ENCODE measurements at places on chromosomes 7 and 10.

DNA sequence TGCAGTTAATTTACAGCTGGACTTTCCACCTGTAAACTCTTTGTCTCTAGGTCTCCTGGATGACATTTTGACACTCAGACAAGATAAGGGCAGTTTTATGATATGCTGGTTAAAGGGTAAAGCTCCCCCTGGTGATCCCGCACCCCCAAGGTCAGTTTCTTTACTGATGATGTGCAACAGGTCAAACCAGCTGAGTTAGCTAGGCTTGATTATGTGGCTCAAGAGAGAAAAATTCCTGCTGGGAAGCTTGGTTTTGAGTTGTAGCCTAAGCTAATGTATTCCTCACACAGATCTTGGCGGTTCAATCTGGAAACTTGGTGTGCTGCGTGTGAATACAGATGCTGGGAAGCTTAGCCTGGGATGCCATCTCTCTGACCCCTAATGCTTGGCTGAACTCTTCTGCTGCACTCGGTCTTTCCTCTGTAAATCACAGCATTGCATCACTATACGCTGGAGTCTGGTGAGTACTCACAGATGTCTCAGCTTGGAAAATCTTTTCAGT is 11.4 kb upstream of the AKR1D1 start:
- DNase-seq, result no peak

DNA sequence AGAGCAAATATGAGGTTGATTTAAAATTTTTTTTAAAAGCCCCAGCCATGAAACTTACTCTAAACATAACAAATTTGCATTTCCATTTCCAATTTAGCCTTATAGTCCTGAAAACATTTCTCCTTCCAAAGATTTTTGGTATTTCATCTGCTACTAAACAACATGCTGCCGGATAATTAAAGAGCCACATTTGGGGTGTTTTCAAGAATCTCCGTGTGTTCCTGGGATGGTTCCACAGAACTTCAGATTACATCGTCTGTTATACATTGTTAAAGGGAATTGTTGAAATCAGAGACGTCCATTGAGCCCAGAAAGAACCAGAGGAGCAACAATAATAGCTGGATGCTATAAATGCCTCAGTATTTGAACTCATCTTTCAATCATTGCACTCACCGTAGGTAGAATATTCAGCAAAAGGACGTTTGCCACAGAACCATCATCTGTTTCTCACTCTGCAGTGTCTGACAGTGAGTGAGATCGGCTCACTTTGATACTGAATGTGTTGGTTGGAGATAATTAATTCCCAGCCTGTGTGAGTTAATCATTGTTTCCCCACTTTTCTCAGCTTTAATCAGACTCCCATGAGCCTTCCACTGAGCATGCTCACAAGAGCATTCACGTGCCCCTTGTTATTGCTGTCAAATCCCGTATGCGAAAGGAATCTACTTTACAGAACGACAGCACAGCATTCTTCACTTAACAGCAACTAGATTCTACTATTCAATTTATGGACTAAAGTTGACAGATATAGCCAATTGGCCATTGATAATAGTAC is 128.4 kb upstream of the PALS2 start:
- no peak for DNase-seq

- no peak for DNase-seq
Observed at GRCh38 chr7:128403676-128404075, 6.1 kb downstream of the IMPDH1 start.

- no peak for DNase-seq
Observed at GRCh38 chr7:26584987-26585665, 279.3 kb downstream of the SKAP2 start.

- no peak for DNase-seq
Observed at GRCh38 chr7:116530107-116530820, 5.4 kb downstream of the CAV1 start.

GRCh38 chr10:132387764-132388210 is 9.2 kb upstream of the PWWP2B start:
- DNase-seq, result peak; percentile 61

GRCh38 chr7:41333511-41333910 is 369.4 kb downstream of the INHBA start:
- DNase-seq, result no peak

- DNase-seq, result no peak
Observed at GRCh38 chr7:130838738-130839137, 104.7 kb upstream of the KLF14 start.

DNA sequence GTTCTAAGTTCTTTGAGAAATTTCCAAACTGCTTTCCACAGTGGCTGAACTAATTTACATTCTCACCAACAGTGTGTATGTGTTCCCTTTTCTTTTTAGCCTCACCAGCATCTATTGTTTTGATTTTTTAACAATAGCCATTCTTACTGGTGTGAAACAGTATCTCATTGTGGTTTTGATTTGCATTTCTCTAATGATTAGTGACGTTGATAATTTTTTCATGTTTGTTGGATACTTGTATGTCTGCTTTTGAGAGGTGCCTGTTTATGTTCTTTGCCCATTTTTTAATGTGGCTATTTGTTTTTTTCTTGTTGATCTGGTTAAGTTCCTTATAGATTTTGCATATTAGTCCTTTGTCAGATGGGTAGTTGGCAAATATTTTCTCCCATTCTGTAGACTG is 191.4 kb downstream of the AGMO start:
- no peak for DNase-seq

DNA sequence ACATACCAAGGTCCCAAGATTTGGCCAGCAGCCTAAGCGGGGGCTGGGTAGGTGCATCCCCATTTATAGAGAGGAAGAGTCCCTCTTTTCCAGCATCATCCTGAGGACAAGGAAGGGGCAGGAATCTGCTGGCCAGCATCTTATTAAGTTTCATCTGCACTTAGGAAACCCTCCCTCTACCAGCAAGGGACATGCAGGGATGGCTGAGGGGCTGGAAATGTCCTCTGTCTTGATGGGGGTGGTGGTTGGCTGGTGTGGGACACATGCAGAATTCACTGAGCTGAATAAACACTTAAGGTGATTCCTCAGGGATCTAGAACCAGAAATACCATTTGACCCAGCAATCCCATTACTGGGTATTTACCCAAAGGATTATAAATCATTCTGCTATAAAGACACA is 42.1 kb downstream of the NOD1 start:
- no peak for DNase-seq

DNA sequence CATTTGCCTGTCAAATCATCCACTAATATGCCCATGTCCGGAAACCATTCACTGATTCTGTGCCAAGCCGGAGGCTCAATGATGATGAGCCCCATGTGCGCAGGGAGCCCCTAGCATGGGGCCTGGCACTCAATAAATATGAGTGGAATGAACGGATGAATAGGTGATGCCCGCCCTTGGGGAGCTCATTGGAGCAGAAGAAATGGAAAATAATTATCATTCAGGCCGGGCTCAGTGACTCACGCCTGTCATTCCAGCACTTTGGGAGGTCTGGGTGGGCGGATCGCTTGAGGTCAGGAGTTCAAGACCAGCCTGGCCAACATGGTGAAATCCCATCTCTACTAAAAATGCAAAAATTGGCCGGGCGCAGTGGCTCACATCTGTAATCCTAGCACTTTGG is 11.0 kb downstream of the RHBDD2 start:
- DNase-seq, result no peak

- DNase-seq, result no peak
Observed at GRCh38 chr7:156968183-156968582, 18.7 kb downstream of the NOM1 start.

DNA sequence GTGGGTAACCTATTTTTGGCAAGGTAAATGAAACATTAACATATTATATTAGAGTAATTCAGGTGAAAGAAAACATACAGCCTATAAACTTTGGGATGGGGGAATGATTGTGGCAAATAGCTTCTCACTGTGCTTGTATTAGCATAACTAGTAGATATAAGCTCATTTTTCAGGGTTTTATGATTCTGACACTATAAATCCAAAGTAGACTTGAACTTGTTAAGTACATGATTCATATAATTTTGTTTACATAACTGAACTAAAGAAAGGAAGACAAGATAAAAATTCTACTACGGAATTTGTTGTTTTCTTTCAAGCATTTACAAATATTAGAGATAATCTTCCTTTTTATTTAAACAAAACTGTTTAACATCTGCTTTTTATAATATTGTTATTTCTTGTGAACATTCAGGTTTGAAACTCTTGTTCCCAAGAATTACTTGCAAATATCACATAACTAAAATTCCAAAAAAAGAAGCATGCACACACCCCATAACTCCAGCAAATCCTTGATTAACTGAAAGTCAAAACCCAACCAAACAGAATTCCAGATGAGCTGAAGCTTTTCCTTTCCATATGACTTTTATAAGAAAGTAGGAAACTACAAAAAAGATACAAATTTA is 142.3 kb downstream of the JAZF1 start:
- DNase-seq, result no peak

- no peak for DNase-seq
Observed at GRCh38 chr10:71088054-71088453, 124.3 kb upstream of the UNC5B start.

DNA sequence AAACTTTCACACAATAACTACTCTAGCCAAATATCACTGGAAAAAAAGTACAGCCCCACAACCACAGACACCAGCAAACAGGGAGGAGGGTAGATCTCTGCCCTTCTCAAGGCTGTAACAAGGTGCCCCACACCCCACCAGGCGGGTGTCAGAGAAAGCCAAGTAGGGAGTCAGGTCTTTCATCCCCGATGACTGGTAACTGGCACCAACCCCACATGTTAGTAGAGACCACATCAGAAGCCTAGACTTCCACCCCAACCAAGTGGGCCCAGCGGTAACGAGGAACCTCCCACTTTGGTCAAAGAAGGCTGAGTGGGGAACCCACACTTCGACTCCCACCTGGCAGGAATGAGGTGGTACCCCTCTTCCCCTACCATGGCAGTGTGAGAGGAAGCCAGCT is 16.4 kb upstream of the RUFY2 start:
- no peak for DNase-seq

- DNase-seq, result no peak
Observed at GRCh38 chr7:135712182-135712782, 15.7 kb downstream of the SLC13A4 start.

DNA sequence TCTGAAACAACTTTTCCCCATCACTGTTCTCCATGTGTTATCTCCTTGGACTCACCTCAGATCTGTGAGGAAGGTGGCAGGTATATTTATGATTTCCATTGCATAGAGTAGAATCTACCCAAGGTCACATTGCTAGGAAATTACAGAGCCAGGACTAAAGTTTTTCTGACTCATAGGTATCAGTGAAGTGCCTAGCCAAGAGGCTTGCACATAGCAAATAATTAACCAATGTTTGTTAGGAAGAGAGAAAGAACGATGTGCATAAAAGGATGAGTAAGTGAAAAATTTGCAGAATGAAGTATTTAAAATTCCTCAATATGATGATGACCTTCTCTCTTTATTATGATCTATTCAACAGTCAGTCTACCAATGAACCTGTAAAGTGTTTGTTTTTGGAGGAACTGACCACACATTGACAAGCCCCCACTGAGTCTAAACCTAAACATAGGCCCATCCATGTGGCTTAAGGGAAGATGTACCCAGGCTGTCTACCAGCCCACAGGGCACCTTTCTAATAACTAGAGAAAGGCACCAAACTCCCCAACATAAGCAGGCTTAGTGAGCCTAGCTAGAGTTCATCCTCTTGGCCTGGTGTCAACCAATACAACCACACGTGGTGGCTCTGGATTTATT is 252.9 kb upstream of the ZMIZ1 start:
- no peak for DNase-seq

GRCh38 chr10:126479280-126479895 is 91.1 kb upstream of the ADAM12 start:
- DNase-seq, result no peak

- DNase-seq, result no peak
Observed at GRCh38 chr10:93299195-93299594, 182.9 kb downstream of the MYOF start.

DNA sequence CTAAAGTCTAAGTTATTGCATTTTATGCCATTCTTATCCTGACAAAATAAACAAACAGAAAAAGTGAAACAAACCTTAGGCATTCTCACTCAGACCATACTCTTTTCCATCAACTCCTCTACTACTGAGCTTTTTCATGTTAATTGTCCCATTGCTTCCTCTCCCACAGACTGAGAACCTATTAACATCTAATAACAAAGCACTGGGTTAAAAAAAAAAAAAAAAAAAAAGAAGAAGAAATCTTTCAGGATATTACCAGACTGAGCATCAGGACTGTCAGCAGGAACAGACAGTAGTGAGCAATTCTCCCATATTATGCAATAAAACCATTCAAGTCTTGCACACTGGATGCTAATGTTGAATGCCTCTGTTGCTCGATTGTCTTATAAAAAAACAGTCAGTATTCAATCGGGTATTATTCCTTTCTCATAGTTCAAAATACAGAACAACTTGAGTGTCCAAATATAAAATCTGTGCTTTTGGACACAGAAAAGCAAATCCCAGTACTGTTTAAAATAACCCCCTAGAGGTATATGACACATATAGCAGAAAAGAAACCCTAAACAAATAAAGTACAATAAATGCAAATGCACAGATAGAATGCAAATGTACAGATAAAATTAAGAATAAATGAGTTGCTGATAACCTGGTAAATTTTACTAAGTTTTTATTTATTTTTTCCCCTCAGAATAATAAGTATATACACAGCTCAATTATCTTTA is 531.3 kb upstream of the LRRTM3 start:
- no peak for DNase-seq

DNA sequence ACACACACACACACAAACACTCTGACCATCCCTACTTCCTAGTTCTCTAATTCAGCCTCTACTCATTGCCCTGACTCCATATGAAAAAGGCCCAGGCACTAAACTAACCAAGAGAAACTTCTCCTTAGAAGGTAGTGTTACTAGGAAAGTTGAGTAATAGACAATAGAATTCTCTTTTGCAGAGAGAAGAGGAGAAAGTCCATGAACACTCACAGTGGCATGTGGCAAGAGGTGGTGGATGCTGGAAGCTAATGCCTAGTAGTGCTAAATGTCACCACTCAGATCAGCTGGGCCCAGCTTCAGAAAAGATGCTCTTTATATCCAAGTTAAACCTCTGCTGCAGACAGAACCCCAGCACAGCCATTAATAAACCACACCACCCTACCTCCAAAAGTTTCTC is 58.2 kb downstream of the SORBS1 start:
- no peak for DNase-seq

DNA sequence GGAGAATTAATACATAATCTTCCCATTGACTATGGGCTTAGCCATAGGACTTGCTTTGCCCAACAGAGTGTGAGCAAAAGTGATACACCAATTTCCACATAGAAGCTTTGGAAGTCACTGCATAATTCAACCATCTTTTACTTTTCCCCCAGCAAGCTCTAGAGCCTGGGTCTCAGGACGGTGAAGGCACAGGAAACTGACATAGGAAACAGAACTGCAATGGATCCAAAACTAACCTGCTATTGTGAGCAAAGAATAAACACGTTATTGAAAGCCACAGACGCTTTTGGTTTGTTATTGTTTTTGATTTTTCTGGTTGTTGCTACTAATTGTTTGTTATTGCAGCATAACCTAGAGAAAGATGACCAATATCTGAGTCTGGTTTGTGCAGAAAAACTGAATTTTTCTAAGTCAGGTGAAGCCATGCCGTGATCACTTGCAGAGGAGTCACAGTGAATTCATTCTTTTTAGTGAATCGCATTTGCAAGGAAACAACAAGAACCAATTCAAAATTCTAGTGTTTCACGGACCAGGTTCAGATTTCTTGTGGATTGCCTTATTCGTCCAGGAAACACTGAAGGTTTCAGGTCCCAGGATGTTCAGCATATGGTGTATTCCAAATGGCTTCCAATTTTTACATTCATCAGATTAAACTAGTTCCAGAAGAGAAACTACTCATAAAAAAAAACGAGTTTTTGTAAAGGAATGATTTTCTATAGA is 52.8 kb downstream of the CUBN start:
- no peak for DNase-seq

GRCh38 chr7:134873253-134873652 is 93.8 kb downstream of the CALD1 start:
- no peak for DNase-seq

- no peak for DNase-seq
Observed at GRCh38 chr10:13810568-13810967, 223.8 kb downstream of the PRPF18 start.

All from activated T-helper 1 cell treated with anti-CD3 and anti-CD28 coated beads, Interleukin-2, amount 50 U/mL, for 16 hours (primary cell).